T follicular helper cell (primary cell): ENCODE measurements at places on chromosomes 5 and 9.

DNA sequence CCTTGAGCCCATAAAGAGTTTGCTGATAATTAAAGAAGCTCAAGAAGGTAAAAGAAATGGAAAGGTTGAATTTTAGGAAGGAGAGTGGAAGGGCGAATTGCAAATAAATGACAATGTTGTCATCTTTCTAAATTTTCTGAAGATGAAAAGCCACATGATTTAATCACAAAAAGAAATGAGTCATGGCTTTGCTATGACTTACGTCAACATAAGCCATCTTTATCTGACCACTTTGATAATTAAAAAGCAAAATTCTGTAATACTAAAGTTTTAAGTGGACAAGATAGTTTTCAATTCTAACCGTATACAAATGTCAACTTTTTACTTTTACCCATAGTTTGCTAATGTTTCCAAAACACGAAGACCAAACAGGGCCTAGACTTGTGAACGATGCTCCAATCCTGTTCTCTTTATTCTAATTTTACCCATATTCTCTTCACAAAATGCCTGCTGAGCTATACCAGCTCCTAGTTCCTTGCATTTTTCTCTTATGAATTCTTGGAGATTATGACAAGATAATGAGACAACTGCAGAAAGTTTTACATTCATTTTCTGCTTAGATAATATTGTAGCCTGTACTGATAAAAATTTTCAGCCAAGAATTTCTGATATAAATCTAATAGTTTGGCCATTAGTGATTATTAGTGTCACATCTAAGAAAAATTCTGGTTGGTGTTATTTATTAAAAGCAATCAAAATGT lies 21.8 kb upstream of the PRUNE2 start:
- no peak for DNase-seq

- DNase-seq, result no peak
Observed at GRCh38 chr5:118598311-118598710, 390.0 kb downstream of the DTWD2 start.

GRCh38 chr5:176741561-176742211 lies 68.7 kb upstream of the UNC5A start:
- DNase-seq, result no peak

DNA sequence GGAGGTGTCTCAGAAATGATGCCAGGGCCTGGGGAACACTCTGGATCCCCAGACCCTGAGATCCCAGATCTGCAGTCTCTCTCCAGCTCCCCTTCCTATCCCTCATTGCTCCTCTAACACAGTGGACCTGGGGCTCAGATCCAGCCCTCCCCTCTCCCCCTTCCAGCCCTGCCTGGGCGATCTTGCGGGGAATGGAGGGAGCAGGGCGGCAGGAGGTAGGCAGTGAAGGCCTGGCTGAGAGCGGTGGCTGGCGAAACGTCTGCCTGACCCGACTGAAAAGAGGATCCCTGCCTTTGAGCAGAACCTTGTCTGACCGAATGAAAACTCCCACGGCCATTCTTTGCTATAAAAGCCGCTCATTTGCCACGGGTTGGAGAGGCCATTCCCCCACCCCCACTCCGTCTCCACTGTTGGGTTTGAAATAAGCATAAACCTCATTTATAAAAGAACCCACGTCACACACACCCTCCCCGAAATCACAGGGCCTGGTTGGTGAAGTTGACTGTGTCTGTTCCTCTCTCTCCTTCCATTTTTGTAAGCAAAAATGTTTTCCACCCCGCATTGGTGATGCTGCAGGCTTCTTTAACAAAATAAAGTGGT lies 8.8 kb downstream of the MSX2 start:
- DNase-seq, result no peak

DNA sequence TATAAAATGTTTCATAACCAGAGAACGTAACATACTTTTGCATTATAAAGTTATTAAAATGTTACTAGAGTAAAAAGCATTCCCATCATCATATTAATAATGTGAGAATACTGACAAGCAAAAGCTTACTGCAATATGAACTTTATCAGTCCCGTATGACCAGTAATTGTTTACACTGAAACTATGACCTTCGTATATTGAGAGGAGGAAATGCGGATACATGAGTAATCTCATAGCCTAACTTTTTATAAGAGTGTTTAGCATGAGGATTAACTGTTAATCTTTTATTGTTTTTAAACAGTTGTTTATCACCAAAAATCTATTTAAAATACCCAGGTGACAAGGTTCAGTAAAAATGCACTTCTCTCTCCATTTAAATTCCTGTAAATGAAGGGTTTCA lies 272.4 kb downstream of the SLF1 start:
- DNase-seq, result no peak

DNA sequence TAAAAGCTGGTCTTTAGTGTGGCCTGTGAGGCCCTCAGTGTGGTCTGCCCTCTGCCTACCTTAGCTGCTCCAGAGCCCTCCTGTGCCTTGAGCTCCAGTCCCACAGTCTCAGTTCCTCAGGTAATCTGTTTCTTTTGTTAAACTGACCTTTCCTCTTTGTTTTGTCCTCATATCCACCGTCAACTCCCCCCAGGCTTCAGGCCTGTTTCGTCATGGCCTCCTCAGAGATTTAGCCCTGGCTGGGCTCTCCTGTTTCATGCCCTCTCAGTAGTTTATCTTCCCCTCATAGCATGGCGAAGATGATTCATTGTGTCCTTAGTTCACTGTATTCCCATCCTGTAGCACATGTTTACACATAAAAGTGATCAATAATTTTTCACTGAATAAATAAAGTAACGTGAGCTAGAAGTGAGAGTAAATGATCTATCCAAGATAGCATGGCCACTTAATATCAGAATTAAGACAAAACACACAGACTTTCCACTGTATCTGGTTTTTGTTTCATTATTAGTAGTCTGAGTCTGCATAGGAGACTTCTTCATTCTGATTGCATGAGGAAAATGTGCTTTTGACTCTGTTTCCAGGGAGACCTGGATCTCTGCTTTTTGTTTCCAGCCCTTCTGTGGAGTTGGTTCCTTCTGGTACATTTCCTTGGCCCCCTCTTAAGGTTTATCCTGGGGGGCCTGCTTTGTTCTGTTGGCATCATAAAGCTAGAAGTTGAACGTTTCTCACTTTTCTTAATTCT lies 70.5 kb downstream of the SNX24 start:
- DNase-seq, result no peak

DNA sequence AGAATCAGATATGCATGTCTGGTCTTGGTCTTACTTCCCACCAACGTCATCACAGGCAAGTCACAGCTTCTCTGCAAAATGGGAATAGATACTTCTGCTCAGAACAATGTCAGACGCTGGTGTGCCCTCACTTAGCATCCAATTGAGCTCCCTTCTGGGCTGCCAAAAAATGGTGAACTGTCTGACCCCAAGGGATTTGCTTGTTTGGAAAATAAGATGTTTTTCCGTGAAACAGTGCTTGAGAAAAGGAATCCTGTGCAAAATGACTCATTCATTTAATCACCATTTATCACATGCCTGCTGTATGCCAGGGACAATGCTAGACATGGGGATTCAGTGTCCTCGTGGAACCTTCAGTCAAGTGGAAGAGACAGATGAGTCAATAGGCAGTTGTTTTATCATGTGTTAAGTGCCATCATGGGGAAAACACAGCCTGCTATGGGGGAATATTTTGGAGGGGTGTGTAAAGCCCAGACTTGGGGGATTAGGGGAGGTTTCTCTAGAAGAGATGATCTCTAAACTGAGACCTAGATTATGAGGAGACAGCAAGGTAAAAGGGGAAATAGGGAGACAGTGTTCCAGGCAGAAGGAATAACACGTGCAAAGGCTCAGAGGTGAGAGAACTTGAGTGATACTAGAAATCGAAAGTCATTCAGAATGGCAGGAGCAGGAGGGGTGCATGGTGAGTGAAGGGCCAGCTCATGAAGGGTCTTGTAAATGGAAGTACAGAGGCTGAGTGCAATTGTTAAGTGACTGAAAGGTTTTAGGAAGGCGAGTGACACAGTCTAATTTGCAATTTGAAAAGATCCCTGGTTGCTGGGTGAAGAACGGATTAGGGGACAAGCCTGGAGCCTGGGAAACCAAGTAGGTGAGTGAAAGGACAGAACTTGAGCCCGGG lies 3.9 kb downstream of the NIPAL4 start:
- no peak for DNase-seq

DNA sequence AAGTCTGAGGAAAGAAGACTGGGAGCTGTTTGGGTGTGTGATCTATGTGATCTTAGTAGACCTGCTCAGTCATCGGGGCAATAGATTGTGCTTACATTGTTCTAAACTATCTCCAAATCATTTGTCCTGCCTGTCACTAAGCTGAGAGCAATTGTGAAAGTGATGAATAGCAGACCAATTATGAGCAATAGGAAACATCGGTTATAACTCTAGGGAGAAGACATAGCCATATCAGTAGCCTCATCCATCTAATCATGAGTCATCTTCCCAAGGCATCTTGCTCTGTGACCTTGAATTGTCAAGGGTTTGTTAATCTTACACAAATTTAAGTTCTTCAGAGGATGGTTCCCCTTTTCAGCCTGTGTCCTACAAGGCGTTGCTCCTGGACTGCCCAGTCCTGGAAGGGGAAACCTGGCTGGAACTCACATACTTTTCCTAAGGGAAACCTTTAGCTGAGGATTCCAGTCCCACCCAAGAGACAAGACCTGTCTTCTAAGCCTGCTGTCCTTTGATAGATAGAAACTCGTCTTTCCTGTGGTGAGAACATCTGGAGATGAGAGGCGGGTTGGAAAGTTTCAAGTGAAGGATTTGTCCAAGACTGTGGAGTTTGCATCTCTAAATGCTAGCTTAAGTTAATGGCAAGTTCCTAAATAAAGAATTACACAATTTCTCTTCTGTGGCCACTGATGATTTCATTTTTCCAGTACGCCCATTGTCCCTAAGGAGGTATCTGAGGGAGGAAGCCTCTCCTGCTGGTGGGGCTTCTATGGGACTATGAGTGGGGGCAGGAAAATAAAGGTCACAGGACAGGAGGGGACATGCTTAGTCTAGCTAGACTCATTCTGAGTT lies 53.9 kb upstream of the TRIM32 start:
- no peak for DNase-seq

DNA sequence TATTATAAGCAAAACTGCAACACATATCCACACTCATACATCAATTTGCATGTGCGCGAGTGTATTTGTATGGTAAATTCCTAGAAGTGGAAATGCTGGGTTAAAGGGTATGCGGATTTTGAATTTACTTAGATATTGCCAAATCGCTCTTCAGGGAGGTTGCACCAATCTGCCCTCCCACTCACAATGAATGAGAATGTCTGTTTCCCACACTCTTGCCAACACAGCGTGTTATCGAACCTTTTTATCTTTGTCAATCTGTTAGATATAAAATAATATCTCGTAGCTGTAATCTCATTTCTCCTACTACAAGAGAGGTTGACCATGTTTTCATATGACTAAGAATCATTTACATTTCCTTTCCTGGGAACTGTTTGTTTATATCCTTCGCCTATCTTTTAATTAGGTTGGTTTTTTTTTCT lies 35.7 kb downstream of the LHX2 start:
- no peak for DNase-seq

GRCh38 chr9:69822116-69822750 lies 1.6 kb downstream of the CFAP95 start:
- DNase-seq, result no peak

DNA sequence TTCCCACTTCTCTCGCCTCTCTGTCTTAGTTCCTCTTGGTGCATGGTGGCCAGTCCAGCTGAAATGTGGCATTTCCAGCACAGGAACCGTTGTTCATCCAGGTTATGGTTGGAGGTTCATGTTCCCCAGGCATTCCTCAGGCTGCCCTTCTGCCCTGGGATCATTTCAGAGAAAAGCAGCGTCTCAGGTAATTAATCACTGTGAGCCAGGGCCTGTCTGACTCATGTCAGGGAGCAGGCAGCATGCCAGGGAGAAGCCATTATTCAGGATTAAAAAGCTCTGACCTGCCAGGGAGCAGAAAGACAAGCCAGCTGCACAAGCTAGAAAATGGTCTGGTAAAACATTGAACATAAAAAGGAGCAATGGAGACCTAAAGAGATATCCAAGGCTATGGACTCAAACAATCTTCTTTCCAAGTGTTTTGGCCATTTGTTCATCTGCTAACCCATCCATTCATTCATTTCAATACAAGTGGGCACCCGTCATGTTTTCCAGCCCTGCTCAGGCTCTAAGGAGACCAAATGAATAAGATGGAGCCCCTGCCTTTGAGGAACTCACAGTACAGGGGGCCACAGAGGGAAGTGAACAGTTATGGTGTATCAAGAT lies 241.4 kb downstream of the DRD1 start:
- DNase-seq, result no peak

- no peak for DNase-seq
Observed at GRCh38 chr9:95533996-95534680, 17.4 kb upstream of the PTCH1 start.

GRCh38 chr5:81164936-81165335 lies 68.2 kb upstream of the CKMT2 start:
- no peak for DNase-seq

DNA sequence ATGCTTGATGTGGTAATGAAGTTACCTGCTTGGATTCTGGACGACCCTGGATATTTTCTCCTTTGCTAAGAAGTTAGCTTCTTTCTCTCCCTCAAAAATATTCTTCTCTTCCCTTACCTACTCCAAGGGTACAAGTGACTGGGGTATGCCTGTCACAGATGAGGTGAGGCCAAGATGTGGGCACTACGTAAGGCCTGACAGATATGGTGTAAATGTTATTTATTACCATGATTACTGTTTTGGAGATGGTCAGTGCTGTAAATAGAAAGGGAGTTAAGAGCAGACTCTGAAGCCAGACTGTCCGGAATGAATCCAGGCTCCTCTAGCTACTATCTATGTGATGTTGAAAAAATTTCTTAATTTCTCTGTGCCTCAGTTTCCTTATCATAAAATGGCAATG lies 1.1 kb upstream of the KIAA1958 start:
- DNase-seq, result no peak

DNA sequence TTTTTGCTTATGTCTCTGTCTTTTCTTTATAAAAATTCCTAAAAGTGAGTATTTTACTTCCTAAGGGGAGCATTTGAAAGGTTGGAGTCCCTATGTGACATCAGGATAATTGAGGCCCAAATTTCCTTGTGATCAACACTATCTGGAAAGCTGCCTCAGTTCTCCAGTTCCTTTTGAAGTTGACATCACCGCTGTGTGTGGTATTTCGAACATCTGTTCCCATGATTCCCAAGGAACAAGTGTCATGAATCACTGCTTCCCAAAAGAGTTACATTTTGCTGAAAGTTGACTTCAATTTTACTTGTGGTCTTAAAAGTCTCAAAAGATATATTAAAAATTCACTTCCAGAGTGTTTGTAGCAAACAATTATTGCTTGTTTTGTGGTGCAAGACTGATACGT lies 452.1 kb upstream of the RGMB start:
- no peak for DNase-seq

DNA sequence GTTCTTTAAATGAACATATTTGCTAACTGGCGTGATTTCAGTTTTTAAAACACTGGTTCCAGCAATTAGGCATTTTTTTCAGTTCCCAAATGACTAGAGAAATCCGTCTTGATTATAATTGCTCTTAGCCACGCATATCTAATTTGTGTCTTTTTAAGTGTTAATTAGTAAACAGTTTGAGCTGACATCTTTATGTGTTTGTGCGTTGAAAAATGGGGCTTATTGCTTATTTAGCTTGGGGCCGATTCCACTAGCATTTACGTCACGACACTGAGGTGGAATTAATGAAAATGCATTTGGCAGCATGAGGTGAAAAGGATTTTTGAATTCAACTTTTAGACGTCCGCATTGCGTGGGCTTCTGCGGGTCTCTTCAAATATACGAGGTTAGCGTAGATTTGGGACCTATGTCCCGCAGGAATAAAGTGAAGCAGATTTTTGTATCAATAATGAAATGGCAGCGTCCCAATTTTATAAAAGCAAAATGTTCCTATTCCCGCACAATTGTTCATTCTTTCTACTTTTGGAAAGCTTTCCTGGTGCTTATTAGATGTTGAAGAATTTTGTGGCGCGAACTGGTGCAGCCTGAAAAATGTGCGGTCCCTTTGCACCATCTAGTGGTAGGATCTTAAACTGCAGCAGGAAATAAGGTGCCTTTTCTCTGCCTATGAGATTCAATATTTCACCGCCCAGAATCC lies 122.7 kb upstream of the LMX1B start:
- DNase-seq, result peak; percentile 36
